Astrocyte of the spinal cord (primary cell): ENCODE measurements at places on chromosomes 4 and X.

- DNase-seq, result no peak
Measured at GRCh38 chrX:19237901-19238300, 105.8 kb upstream of the PDHA1 start.

DNA sequence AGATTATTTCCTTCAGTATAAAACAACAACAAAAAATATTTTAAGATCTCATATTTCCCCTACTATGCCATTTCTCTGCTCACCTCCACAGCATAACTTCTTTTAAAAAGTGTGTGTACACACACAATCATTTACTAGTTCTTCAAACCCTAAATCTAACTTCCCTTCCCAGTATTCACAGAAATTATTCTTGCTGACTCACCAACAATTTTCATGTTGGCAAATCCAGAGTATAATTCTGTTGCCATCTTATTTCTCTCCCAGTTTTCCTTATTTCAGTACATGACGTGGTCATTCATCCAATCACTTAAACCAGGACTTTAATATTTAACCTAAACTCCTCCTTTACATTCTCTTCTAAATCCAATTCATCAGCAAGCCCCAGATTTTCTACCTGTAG is 11.4 kb upstream of the RAP1GDS1 start:
- DNase-seq, result no peak

GRCh38 chrX:119942831-119943184 is 743 bp downstream of the NKAP start:
- no peak for DNase-seq

DNA sequence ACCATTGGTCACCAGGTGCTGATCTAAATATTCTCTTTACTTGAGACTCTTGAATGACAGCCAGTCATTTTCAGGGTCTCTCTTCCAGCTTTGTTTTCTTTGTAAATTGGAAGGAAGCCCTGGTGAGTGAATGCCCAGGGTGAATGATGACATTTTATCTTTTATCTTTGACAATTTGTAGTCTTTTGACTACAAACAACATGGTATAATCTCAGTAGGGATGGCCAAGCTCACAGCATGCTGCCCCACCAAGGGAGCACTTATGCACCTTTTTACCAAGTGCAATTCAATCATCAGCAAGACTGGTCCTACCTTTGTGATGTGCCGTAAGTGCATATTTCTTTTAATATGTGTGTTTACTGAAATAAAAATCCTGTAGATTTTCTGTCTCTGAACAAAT is 5.7 kb downstream of the AFM start:
- no peak for DNase-seq

GRCh38 chrX:34866646-34867045 is 76.0 kb upstream of the FAM47B start:
- no peak for DNase-seq

GRCh38 chr4:66693694-66694093 is 851.6 kb downstream of the CENPC start:
- DNase-seq, result no peak

DNA sequence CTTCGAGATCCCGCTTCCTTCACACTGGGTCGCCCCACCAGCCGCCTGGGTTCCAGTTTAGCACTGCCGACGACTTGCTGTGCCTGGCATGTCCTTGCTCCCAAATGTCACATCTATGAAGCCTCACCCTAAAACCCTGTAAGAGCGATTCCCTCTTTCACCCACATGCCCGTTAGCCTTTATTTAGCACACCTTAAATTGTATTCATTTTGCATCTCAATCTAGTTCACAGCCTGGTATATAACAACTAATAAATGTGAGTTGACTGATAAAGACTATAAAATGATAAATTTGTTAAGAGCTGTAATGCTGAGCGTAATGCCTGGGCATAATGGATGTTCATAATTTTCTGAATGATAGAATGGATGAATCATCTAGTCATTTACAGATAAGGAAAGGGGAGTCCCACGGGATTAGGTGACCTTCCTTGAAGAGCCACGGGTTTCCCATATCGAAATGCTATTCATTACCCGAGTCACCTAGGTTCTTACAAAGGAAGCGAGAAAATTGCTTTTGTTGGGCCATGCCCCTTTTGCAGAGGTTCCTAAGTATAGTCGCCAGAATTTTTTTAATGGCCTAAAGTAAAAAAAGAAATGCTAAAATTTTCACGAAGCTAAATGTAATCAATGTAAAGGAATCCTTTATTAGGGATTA is 1.1 kb upstream of the AP1S2 start:
- DNase-seq, result no peak

GRCh38 chr4:176833400-176834175 is 40.9 kb upstream of the VEGFC start:
- no peak for DNase-seq

- peak; percentile 11 for DNase-seq
Measured at GRCh38 chr4:81214881-81215868, at the start of gene PRKG2. Gene PRKG2 (minus strand): TSS chr4:81215222. CDS start chr4:81205047, 10,175 bp downstream.

DNA sequence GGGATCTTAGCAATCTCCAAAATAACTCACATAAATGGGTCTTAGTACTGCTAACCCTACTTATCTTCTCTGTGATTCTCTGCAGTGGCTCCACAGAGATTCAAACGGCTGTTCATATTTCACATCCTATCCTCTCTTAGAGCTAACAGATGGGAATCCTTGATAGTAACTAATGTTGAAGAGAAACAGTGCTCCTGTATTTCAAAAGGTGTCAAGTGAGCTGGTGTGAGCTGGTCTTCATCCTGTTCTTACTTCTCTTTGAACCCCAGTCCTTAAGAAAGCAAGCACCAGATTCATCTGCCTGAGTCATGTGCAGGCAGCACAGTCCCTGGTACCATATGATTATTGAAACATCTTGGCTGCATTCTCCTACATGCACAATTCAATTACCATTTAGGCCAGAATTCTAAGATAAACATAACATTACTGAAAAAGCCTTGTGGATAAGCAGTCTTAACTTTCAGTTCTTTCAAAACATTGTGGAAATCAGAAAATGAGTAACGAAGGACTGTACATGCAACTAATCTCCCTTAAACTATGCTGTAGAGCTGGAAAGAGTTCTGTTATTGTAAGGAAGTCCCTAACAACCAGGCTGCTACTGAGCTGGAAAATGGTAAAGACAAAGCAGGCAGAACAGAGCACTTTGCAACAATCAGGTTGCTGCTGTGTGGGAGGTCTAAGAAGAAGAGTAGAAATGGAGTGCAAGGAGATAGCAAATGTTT is 153.1 kb downstream of the NPNT start:
- peak; percentile 45 for DNase-seq

GRCh38 chr4:55993994-55994663 is 45.4 kb downstream of the CEP135 start:
- DNase-seq, result no peak

- DNase-seq, result no peak
Measured at GRCh38 chr4:3365326-3365725, 72.5 kb downstream of the RGS12 start.
